ENCODE measurements at places on chromosomes 5 and 9. TPM values are rescaled to one million over a fixed set of nuclear protein-coding genes. Genes with fewer than 3 reads are reported as not detected.

GRCh38 chr9:104177003-104177611 is 83.0 kb downstream of the SMC2 start:
- peak; percentile 9 for DNase-seq

- DNase-seq: no peak
Observed at GRCh38 chr5:156522651-156523529, 195.9 kb downstream of the SGCD start.

GRCh38 chr5:72947498-72947897 is 8.3 kb upstream of the FCHO2 start:
- DNase-seq: no peak

DNA sequence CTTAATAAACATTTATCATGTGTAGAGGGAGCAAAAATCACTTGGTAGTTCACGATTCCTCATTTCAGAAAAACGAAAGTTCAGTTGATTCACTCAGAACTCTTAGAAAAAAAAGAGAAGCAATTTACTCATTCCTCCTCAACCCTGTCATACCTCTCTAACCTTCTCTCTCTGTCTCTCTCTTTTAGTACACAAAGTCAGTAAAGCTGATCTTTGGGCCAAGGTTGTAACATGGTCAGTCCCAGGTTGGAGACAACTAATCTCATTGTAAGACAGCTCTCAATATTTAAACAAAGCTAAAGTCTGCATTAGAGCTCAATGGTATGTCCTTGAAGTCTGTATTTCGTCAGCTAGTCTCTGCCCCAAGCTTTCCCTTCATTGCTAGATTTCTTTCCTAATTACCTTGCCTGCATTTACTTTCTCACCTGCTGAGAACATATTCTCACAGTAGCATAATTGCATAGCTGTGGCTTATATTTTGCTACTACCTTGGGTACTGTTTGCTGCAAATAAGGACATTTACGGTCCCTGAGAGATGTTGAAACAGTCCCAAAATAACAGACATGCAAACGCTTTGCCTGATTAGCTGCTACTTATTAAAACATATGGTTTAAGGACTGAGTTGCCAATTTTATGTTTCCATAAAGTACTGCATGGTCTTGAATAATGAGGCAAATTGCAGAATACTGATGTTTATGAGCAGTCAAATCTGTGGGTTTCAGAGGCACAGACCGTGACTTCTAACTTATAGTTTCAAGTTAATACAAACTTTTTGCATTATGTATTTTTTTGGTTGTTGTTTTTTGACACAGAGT is 138.3 kb downstream of the GPBP1 start:
- DNase-seq: no peak

DNA sequence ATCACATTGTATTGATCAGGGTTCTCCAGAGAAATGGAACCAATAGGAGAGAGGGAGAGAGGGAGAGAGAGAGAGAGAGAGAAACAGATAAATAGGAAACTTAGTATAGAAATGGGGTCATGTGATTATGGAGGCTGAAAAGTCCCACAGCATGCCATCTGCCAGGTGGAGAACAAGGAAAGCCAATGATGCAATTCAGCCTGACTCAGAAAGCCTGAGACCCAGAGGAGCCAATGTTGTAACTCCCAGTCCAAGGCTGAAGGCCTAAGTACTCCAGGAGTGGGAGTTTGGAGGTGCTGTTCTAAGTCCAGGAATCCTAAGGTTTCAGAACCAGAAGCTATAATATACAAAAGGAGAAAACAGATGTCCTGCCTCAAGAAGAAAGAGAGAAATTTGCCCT is 48.4 kb upstream of the ISOC1 start:
- DNase-seq: no peak

The AGXT2 gene
- total RNA-seq: not detected

The STK32A gene
- total RNA-seq: 0.84 TPM
